ENCODE measurements at places on chromosomes 16 and 17.

DNA sequence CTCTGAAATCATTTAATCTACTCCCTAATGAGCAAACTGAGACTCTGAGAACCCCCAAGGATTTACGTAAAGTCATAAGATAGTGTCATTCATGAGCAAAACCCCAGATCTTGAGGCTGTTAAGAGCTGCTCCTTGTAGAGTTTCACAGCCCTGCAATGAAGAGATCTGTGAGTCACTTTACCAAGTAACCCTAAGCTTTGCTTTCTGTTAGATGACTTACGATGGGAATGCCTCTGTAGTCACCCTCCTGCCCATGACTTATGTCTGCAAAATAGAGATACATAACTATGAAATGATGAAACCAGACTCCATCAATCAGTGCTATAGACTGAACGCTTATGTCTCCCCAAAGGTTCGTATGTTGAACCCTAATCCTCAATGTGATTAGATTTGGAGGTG is 117.7 kb downstream of the HS3ST3A1 start:
- DNase-seq = no peak

- DNase-seq = no peak
Observed at GRCh38 chr17:72033334-72033733, 87.5 kb upstream of the SOX9 start.

DNA sequence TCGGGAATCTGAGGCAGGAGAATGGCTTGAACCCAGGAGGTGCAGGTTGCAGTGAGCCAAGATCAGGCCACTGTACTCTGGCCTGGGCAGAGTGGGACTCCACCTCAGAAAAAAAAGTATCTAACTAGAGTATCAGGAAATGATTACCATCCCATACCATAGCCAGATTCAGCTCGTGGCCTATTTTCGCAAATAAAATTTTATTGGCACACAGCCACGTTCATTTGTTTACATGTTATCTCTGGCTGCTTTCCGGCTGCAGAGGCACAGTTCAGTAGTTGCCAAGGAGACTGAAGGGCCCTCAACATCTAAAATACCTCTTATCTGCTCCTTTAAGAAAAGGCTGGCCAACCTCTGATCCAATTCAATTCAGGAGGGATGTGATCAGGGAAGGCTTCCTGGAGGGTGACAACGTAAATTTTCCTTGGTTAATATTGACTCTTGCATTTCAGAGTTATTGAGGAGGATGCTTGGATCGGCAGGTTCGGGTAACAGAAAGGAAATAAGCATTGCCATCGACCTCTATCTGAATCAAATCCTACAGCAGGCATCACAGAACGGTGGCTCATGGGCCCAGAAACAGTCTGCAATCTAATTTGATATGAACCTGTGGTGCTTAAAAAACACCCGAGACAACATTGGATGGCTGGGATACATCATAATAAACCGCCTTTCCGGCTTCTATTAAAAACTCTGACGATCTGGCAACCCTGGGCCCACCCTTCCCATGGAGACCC is 73.8 kb downstream of the XYLT1 start:
- DNase-seq = no peak

GRCh38 chr16:4522051-4522581 is 16.5 kb downstream of the CDIP1 start:
- DNase-seq = peak; percentile 63

DNA sequence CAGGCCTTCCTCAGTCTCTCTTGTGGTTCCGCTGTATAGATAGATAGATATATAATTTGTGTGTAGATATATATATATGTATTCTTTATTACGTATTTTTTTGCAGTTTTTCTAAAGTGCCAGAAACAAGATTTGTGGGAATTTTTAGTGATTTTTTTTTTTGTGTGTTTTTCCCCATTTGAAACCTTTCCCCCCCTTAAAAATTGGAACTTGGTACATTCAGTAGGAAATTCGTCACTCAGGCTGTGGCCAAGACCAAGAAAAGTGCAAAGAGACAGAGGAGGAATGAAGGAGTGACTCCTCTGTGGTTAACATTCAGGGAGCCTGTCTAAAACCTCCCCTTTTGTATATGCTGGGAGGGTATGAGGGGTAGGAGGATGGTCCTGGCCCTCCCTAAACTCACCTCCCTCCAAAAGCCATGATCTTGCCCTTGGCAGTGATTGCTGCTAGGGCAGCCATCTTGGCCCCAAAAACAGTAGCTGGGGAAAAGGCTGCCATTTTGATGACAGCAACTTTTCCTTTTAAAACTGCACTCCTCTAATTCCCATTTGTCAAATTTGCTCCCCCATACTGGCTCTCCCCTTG is 15.2 kb downstream of the CHRNB1 start:
- DNase-seq = no peak

DNA sequence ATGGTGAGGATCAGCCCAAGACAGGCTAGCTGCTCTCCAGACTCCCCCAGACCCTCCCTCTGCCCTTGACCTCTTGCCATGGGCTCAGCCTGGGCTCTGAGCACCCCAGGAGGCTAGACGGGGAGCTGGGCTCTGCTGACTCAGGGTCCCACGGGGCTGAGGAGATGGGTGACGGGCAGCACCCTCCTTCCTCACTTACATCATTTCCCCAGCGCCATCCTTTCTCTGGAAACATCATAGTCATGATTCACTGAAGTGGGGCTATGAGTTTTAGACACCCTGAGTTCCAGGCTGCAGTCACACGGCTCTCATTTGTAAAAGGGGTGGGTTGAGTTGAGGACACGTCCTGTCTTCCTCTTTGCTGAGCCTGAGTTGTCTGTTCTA is 3.0 kb upstream of the ITGAX start:
- no peak for DNase-seq

DNA sequence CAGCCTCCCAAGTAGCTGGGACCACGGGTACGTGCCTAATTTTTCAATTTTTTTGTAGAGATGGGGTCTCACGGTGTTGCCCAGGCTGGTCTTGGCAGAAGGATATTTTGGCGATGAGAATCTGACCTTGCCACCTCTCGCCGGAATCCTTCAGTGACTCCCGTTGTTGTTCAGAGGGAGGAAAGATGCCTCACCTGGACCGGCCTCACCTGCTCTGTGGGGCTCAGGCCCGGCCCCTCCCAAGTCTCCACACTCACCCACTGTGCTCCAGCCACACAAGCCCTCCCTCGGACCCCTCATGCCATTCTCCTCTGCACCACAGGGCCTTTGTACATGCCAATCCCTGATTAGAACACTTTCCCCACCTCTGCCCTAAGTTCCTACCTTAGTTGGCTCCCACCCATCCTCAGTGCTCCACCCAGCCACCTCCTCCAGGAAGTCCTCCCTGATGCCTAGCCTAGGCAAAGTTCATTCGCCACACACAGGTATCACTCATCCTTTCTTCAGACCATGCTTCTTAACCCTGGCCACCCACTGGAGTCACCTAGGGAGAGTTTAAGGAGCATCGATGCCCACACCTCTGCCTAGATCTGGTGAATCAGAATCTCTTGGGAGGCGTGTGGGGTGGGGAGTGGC is 136.1 kb downstream of the GSG1L start:
- no peak for DNase-seq

DNA sequence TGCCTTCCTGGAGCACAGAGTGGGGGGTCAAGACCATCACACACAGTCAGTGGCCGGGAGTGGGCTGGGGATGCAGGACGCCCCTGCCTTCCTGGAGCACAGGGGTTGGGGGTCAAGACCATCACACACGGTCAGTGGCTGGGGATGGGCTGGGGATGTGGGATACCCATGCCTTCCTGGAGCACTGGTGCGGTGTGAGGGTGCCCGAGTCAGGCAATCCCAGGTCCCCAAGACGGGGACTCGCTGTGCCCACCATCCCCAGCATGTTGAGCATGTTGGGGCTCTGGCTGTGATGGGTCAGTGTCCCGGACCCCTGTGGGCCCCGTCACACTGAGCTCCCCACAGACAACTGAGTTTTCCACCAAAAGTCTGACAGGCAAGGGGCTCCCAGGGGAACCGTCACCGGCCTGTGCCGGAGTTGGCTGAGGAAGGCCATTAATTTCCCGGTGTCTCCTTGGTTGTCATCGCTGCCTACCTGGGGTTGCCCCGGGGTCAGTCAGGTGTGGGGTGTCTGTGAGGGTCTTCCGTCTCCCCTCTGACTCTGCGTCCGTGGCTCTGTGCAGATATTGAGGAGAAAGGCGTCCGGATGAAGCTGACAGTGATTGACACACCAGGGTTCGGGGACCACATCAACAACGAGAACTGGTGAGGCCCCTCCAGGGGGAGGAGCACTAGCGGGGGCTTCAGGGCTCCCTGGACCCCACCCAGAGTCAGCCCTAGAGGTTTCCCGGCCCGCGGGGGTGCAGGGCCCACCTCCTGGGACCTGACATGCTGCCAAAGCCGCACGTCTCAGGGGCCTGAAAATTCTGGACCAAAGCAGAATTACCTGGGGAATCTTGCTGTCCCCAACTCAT is 347.1 kb downstream of the SEC14L1 start:
- DNase-seq = no peak

- no peak for DNase-seq
Observed at GRCh38 chr17:1144162-1144561, 35.6 kb downstream of the ABR start.

GRCh38 chr17:75059369-75060345 is 12.6 kb downstream of the KCTD2 start:
- no peak for DNase-seq

GRCh38 chr17:16470265-16470664 is 21.7 kb downstream of the LRRC75A start:
- no peak for DNase-seq

DNA sequence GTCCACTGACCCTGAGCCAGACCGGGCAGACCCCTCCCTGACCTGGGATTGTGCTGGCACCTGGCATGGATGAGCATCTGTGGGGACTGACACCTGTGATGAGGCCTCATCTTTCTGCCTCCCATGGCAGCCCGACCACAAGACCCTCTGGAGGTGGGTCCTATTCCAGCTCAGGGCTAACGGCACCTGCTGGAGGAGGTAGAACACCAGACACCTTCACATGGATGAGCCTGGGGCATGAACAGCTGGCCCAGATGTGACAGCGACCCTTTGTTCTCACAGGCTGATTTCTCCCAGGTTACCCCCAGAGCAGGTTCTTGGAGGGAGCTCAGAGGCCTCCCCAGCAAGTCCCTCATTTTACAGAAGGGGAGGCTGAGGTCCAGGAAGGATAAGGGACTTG is 46.4 kb upstream of the PIK3R6 start:
- no peak for DNase-seq

- DNase-seq = no peak
Observed at GRCh38 chr16:56288019-56288418, 96.7 kb downstream of the GNAO1 start.

DNA sequence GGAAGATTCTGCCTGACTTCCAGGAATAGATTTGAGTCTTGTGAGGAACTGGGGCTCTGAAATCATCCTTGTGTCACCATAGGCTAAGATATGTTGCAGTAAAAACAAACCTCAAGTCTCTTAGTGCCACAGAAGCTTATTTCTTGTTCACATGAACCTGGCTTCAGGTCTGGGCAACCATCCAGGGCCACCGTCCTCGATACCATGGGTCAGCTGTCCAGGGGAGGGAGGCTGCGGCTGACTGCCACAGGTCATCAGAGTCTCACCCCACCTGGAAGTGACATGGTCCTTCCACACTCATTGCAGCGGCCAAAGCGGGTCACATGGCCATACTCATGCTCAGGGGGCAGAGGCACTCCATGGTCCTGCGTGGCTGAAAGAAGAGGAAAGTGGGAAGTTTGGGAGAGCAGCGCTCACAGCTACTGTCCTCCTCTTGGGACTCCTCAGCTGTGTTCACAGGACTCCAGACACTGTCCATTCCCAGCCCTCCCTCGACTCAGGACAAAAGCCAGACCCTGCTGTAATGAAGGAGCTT is 284.5 kb downstream of the CBLN1 start:
- DNase-seq = no peak

- DNase-seq = no peak
Observed at GRCh38 chr16:74275711-74276110, 20.9 kb upstream of the PSMD7 start.

DNA sequence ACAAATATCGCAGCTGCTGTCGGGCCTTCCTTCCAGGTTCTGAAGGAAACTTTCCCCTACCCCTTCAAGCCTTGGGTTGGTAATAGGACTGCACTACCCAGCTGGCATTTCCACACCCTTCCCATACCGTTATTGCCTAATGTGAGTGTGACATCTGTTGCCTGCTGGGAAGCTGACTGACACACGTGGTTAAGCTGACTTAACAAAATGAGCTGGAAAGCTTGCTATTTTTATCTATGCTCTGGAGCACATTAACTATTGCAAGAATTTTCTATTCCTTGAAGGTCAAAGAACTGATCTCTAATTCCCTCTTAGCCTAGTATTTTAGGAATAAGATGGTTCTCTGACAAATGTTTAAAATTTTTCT is 79.5 kb downstream of the PMP22 start:
- peak; percentile 66 for DNase-seq

- DNase-seq = no peak
Observed at GRCh38 chr17:72634621-72635020, 457.9 kb downstream of the SLC39A11 start.

DNA sequence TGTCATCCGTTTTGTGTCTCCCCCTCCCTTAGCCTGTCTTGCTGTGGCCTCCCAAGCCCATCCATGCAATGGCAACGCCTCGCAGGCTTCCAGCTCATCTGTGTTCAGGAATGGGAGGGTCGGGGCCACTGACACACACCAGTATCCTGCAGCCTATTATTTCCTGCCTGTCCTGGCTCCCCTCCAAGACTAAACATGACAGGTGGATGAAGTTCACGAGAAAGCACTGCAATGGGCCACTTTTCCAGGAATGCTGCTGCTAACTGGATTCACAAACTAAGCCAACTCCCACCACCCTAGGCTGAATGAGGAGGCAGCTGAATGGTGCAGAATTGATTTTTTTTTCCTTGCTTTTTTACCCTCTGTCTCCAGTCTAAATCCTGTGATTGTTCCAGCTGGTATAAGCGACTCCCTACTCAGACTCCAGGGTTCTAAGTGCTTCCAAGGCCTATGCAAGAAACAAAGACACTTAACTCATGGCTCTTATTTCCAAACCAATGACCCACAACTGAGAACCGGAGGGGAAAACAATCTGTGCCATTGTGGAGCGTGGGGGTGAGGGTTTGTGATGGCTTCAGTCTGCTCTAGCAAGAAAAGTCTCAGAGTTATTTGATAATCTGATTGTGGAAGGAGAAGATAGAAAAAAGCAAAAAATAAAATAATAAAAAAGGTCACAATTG is 23.3 kb downstream of the TMEM100 start:
- peak; percentile 39 for DNase-seq

DNA sequence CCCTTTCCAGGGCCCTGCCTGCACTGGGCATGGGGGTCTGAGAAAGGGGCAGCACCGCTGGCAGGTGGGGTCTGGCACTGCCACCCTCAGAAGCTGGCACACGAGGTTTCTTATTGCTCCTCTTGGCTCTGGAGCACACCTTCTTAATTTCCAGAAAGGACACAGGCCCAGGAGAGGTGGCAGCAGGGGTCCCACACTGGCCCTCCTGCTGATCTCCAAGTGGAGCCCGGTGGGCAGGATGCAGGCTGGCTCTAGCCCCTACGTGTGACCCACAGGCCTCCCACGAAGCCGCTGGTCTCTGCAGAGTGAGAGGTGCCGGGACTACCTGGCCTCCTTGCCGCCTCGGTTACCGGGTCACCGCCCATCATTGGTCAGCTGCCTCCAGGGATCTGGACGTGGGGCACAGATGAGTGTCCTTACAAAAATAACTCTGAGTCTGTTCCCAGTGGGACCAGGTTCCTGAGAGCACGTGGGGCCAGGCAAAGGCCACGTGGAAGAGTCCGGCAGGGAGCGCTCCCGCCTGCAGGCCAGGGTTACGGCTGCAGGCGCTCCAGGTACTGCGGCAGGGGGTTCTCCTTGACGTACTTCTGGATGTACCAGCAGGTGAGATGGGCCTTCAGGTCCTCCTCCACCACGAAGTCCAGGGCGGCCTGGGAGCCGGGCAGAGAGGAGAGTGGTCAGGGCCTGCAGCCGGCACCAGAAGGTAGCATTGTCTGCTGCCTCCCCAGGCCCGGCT is 10.3 kb downstream of the NATD1 start:
- DNase-seq = no peak

- DNase-seq = peak; percentile 20
Observed at GRCh38 chr16:67651847-67652246, 6.9 kb downstream of the CARMIL2 start.
